ENCODE measurements at places on chromosomes 2 and 18. TPM values are rescaled to one million over a fixed set of nuclear protein-coding genes. Genes with fewer than 3 reads are reported as not detected.

GRCh38 chr18:59633961-59634485 lies 63.2 kb downstream of the CCBE1 start:
- no peak for DNase-seq

DNA sequence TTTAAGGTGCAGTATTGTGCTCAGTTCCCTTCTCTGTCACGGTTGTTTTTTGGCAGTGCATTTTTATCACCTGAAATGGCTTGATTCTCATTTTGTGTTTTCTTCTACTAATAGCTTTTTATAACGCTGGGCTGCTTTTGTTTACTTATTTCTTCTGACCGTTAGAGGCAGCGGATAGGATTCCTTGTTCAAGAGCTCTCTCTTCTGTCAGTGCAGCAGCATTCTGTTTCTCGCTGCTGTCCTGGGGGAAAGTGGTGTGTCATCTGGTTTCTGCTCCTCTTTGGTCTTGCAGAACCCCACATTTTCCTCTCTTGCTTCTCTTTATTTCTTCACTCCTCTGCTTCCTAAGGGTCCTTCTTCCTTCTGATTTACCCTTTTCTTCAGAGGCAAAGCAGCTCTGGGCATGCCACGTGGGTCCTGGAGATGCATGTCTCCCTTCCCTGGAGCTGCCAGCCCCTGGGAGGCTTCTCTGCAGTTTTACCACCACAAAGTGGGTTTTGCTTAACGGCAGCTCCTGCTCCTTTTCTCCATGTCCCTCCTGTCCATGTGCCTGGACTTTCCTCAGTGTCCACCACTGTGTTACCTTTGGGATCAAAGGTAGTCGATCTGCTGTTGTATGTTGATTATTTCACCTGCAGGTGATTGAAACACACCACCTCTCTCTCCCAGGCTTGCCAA lies 47.3 kb upstream of the SNTG2 start:
- no peak for DNase-seq

DNA sequence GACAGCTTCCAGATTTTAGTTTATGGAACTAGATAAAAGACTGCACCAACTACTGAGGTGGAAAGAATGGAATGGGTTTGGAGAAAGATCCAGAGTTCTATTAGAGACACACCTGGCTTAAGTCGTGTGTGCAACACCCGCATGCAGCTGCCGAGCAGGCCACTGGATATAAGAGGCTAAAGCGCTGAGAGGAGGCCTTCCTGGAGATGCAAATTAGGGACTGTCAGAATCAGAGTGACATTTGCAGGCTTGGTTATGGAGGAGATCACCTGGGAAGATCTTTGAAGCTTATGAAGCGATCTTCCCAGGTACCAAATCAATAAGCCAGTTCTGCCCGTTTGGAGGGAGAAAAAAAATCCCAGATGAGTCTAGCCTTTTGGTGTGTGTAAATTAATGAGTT lies 30.4 kb upstream of the KLHL29 start:
- no peak for DNase-seq

DNA sequence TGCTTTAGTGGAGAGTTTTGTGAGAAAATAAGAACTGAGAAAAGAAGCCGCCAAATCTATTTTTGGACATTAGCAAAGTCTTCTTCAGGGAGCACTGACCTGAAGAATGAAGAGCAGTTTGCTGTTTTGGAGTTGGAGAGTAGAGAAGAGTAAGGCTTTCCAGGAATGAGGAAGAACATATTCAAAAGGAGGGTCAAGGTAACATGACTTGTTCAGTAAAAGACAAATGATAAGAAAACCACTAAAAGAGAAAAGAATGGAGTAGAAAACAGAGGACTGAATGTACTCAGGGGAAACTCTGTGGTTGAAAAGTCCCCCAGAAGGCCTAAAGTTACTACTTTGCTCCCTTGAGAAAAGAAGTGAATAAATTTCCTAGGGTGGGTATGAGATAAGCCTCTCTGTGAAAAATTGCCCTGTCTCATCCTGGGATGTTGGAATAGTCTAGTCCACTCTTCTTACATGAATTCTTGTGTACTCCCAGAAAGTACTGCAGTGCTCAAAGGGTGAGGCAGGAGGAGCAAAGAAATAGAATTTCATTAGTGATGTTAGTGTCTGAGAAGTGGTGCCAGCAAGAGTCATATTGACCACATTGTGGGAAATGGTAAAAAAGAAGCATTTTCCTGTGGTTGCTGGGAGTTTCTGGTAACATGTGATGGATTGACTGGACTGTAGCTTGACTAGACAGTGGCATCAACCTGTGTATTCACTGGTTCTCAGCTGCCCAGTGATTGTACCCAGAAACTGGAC lies 27.8 kb downstream of the MBD5 start:
- no peak for DNase-seq

DNA sequence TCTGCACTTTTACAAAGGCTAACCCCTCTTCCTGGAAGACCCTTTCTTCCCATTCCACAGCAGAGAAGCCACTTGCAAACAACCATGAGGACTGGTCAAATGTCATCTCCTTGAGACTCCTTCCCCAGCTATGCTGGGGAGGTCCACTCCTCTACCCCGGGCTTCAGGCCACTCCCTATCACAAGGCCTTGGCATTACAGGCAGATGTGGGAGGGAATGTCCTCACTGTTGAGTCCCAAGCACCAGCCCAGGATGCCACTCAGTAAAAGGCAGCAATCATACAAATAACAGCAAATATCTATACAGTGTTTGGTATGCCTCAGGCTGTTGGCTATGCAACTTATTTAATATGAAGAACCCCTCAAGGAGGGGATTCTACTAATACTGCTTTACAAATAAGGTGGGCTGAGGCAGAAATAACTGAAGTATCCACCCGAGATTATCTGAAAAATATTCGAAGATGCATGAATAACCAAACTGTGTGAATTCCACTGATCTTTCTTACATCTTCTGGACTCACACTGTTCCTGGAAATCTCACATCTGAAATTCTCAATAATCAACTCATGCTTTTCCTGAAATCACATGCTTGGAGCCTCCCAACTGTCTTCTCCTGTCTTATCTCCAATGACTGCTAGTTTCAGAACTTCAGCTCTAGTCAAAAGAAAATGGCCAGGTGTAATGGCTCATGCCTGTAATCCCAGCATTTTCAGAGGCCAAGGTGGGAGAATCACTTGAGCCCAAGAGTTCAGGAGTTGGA lies 226.3 kb downstream of the TCF4 start:
- DNase-seq, result no peak

- DNase-seq, result no peak
Observed at GRCh38 chr2:73892631-73893329, at the start of gene ACTG2. TSS of gene ACTG2 (plus strand) at chr2:73893008. CDS start at chr2:73901312, 8,304 bp downstream.

DNA sequence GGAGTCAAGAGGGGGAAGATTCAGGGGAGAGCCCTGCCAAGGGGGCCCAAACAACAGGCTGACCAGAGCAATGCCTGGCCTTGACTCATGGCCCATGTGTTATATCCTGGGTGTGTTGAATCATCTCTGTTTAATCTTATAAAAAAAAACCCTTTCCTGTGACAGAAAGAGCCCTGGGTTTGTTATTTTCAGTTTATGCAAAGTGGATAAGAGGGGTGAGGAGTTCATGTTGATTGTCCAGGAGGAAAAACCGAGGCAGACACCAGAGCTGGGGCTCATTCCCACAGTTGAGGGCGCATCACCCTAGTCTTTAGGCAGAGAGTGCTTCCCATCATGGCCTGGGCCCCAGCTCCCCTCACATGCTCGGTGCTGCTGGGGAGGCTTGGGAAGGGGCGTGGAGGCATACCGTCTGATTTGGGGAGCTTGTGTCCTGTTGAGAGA lies 30.9 kb upstream of the IL37 start:
- DNase-seq, result no peak

DNA sequence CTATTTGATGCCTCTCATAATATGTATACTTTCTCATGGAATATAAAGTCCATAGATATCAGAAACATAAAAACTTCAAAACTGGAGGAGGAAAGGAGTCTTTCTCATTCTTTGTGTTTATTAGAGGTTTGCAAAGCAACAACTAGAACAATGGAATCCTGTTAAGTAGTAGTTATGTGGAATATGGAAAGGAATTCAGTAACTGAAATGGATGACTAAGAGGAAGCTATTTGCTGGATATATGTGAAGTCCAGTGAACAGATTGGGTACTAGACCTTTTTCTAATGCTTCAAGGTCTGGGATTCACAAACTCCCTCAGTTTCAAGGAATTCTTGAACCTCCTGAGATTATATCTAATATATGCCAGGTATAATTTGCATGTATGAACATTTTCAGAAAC lies 353.6 kb upstream of the FANCL start:
- no peak for DNase-seq

YES1 gene
- 56.0 TPM for total RNA-seq

DNA sequence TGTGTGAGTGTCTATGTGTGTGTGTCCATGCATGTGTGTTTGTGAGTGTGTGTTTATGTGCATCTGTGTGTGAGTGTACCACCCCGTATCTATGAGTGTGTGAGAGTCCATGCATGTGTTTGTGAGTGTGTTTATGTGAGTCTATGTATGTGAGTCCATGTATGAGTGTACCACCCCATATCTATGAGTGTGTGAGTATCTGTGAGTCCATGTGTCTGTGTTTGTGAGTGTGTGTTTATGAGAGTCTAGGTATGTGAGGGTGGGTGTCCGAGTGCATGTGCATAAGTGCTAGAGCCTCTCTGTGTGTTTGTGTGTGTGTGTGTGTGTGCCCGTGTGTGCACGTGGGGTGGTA lies 86.0 kb upstream of the ATG16L1 start:
- no peak for DNase-seq

POTEC gene
- total RNA-seq, result not detected

GRCh38 chr2:9699139-9700108 lies 68.6 kb upstream of the YWHAQ start:
- DNase-seq, result no peak

DNA sequence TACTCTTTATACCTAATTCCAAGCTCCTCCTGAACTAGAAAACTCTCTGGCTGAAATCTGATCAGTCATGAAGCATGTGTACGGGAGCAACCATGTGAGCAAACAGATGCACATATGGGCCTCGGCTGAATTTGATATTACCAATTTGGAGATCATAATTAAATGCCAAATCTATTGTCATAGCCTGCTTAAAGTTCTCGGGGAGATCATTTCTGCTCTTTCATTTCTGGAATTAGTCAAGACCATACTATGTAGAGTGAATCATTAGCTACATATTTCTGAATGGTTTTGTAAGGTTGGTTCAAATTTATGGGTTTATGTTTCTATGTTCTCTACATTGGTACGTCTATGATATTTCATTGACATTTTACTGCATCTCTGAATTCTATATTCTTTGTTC lies 205.5 kb downstream of the UBE2E3 start:
- DNase-seq, result no peak

DNA sequence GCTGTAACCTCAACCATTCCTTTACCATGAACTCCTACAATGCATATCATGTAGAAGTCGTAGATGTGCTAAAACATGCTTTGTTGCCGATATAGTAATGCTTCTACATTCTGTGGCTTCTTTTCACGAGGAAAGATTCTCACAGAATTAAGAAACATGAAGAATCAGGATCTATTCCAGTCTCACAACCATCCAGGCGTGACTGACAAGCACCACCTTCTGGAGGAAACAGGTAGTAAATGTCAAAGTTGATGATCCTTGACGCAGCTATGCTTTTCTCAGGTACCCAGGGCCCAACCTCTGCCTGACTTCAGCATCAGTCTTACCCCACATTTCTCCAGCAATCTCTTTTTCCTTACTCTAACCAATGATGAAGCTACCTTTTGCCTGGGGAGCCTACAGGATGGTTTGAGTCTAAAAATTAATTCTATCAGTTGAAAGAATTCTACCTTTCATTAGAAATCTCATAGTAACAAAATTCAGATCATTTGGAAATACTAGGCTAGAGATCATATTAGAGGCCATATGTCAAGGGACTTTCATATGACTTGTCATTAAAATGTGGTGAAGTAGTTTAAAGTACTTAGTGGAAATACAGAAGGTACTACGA lies 123.3 kb upstream of the RND3 start:
- DNase-seq, result no peak

DNA sequence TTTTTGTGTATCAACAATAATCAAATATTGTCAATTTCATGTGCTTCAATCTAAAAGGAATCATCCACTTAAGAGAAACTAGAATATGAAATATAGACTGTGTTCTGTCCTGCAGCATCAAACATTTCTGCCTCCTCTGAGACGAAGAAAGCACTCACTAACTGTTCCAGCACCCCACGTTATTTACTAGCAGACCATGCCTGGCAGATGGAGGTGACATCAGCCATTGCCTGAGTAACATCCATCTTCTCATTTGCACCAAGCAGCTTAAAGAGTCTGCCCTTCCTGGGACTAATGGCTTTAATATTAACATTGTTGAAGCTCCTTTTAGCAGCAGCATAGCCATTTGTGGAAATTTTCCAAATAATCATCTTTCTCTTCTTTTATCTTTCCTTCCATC lies 25.7 kb downstream of the SGPP2 start:
- DNase-seq, result no peak

DNA sequence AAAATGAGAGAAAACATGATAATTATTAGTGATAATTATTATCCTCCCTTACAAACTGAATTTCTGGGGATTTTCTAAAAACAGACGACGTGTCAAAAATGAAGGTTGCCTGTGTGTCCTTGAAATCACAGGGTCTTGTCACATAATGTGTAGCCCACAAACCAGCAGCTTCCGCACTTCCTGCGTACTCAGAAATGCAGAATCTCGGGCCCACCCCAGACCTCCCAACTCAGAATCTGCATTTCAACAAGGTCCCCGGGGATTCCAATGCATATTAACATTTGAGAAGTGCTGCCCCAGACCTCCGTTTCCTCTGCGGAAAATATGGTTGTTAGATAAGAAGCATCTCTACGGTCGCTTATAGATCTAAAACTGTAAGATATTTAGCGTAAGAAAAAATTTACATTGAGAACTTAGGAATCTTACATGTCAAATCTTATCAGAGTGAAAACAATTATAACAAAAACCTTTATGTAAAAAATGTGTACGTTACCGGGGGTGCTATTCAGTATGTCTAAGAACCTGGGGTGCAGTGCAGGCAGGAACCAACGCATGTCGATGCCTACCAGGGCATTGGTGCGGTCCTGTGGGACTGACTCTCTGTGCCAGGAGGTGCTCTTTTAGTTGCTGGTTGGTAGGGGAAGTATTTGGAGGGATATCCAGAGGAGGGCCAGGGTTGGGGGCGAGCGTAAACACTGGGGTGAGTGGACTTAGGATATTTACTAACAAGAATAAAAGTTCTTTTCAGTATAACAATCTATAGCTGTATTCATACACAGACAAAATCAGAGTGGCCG lies 15.2 kb downstream of the CDKL4 start:
- DNase-seq, result no peak

- DNase-seq, result no peak
Observed at GRCh38 chr18:49862656-49863385, 49.5 kb upstream of the ACAA2 start.

GRCh38 chr2:73698101-73698500 lies 39.0 kb downstream of the TPRKB start:
- DNase-seq, result no peak

ALPP gene
- 9.5 TPM for total RNA-seq

All from upper lobe of right lung (tissue), 1 donor.